Neural progenitor cell (in vitro differentiated cells): ENCODE measurements at places on chromosomes 7 and 10.

DNA sequence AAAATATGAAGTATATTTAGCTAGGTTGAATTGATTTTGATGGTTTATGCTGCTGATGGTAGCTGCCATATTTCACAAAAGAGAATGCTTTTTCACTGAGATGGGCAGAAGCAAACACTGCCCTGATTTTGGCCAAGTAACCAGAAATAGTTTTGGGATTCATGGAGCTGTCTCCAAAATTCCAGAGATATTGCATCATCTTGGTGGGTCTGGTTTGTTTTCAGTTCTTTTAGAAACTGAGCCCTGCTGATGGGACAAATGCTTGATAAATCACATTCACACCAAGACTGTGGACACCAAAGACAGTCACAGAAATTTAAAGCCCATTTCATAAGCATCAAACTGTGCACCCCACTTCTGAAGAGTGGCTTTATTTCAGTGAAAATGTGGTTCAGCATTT, 140.5 kb downstream of the BICC1 start:
- no peak for DNase-seq
- no peaks in the 10 kb centered on the region for H3K36me3 ChIP-seq
- no peaks in the 10 kb centered on the region for H3K27me3 ChIP-seq
- H3K4me1 ChIP-seq = no peaks in the 10 kb centered on the region
- no peak overlapping the region for H3K4me3 ChIP-seq

GRCh38 chr7:111508387-111508786, 53.9 kb downstream of the IMMP2L start:
- H3K4me3 ChIP-seq = no peak overlapping the region
- no peak for DNase-seq
- no peak overlapping the region for H3K27ac ChIP-seq
- H3K27me3 ChIP-seq = no peaks in the 10 kb centered on the region
- H3K36me3 ChIP-seq = no peaks in the 10 kb centered on the region

GRCh38 chr7:144763291-144763690, 72.6 kb downstream of the TPK1 start:
- no peak overlapping the region for H3K27ac ChIP-seq
- H3K4me1 ChIP-seq = no peaks in the 10 kb centered on the region
- DNase-seq = no peak
- H3K36me3 ChIP-seq = no peaks in the 10 kb centered on the region
- H3K4me3 ChIP-seq = no peak overlapping the region

- H3K27me3 ChIP-seq = no peaks in the 10 kb centered on the region
- H3K4me3 ChIP-seq = no peak overlapping the region
- no peaks in the 10 kb centered on the region for H3K36me3 ChIP-seq
- H3K27ac ChIP-seq = no peak overlapping the region
- DNase-seq = no peak
These were observed 173.5 kb downstream of the BAMBI start for GRCh38 chr10:28850784-28851183.

GRCh38 chr10:75304741-75305390, 69.1 kb upstream of the COMTD1 start:
- no peaks in the 10 kb centered on the region for H3K4me1 ChIP-seq
- DNase-seq = no peak
- H3K27ac ChIP-seq = no peak overlapping the region
- no peaks in the 10 kb centered on the region for H3K27me3 ChIP-seq
- H3K4me3 ChIP-seq = no peak overlapping the region

- peaks cover 17% of the 10 kb centered on the region for H3K27me3 ChIP-seq
- no peak overlapping the region for H3K27ac ChIP-seq
- no peaks in the 10 kb centered on the region for H3K36me3 ChIP-seq
- peaks cover 44% of the 10 kb centered on the region for H3K4me1 ChIP-seq
- no peak for DNase-seq
- no peak overlapping the region for H3K4me3 ChIP-seq
These were observed 103.4 kb downstream of the FAM204A start for GRCh38 chr10:118238573-118239235.

DNA sequence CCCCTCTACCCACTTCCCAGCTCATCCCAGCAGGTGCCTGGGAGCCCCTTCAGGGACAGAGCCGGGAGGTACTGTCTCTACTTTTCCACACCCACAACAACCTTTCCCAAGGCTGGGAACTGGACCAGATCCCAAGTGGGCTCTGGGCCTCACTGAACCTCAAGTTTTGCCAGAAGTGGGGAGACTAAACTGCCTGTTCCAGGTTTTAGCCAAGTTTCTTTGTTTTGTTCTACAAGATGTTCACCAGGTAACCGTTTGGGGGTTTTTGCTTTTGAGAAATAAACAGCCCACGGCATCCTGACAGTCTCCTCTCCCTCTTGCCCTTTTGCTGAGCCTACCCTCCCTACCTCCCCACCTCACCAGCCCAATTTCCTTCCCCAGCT, 10.6 kb upstream of the EMX2 start:
- H3K4me1 ChIP-seq = peaks cover 44% of the 10 kb centered on the region
- no peak overlapping the region for H3K4me3 ChIP-seq
- no peaks in the 10 kb centered on the region for H3K36me3 ChIP-seq
- no peak for DNase-seq
- H3K27ac ChIP-seq = no peak overlapping the region
- peaks cover 100% of the 10 kb centered on the region for H3K27me3 ChIP-seq

DNA sequence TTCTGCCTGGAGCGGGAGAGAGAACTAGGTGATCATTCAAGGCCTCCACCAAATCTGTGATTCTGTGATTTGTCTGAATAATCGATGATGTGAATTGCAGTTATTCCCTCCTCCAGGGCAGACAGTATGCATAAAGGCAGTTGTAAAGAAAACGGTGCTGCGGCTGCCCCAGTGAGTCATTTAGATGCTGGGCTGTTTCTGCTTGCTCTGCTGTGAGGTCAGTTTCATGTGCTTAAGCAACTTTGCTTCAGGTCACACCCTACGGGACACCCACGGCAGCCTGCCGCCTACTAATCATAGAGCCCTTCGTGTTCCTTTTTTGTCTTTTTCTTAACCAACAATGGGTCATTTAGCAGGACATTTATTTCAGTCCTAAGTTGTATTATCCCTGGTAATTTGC, 158.1 kb upstream of the PITRM1 start:
- H3K4me3 ChIP-seq = no peak overlapping the region
- peaks cover 24% of the 10 kb centered on the region for H3K4me1 ChIP-seq
- H3K27me3 ChIP-seq = no peaks in the 10 kb centered on the region
- no peak overlapping the region for H3K27ac ChIP-seq
- DNase-seq = no peak

DNA sequence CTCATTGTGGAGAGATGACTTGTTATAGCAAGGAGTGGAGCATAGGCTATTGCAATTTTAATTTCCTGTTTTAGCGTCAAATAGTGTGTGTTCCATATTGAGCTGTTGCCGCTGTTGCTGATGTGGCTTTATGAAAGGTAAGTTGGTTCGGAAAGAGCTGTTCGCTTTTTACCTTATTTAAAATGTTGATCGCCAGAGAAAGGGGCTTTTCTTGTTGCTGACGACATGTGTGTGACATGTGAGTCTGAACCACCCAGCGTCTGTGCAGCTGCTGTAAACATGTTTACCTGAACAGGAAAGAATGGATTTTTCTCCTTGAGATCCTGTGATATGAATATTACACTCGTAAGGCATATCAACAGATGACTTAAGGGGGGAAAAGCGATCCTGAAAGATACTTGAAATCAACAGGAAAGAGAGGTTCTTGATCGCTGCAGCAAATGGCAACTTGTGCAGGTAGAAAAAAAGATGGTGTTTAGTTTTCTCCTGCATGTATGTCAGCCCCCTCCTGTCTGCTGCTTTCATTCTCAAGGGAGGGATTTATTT, 2.5 kb downstream of the ZEB1 start:
- H3K4me1 ChIP-seq = peaks cover 11% of the 10 kb centered on the region
- DNase-seq = peak; percentile 11
- peaks cover 72% of the 10 kb centered on the region for H3K27me3 ChIP-seq
- peak overlapping the region; percentile 84 for H3K4me3 ChIP-seq
- no peaks in the 10 kb centered on the region for H3K36me3 ChIP-seq

DNA sequence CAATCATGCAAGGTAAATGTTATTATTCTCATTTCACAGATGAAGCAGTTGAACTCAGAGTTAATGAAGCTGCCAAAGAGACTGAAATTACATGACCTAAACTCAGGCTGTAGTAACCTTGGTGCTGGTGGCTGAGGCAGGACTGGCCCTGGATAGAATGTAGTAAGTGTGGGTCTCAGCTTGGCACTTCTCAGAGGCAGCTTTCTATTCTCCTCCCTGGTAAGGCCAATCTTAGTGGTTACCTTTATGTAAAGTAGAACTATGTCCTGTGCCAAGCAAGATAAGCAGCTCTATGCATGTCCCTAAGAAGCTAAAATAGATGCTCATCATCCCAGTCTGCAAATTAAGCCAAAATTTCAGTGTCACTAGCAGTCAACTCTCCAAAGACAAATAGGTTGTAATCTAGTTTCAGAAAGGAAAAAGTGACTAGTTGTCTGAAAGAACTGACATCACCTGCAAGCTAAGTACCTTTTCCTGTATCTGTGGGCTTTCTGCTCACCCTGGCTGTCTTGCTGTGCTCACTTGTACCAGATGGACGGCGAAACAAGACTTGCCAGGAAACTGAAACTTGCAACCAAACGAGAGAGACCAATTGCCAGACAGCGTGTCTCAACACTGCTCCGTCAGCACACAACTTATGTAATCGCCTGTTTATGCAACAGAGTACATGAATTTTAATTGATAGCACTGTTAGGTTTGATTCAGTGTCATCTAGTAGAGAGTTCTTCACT, 43.7 kb downstream of the CH25H start:
- H3K36me3 ChIP-seq = no peaks in the 10 kb centered on the region
- no peaks in the 10 kb centered on the region for H3K27me3 ChIP-seq
- DNase-seq = no peak
- H3K4me3 ChIP-seq = no peak overlapping the region
- H3K27ac ChIP-seq = no peak overlapping the region

DNA sequence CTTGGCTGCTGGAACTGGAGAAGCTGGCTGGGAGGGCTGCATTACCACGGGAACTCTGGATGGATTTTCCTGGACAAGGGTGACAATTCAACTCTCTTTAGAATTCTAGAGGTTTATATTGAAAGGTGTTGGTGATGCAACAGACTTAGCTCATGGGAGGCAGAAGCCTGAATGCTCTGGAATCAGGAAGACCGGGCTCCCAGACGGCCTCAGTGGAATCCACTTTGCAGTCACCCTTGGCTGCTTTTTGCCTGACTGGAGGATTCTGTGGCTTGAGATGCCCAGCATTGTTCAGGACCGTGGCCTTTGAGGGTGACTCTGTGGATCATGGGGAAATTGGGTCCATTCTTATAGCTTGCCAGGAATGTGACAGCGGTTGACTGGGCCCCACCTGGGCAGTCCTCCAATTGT, 32.3 kb downstream of the PYROXD2 start:
- H3K4me3 ChIP-seq = no peak overlapping the region
- no peaks in the 10 kb centered on the region for H3K4me1 ChIP-seq
- no peak for DNase-seq
- H3K36me3 ChIP-seq = no peaks in the 10 kb centered on the region

GRCh38 chr10:3046981-3047547, 20.3 kb upstream of the PFKP start:
- H3K27ac ChIP-seq = no peak overlapping the region
- peak; percentile 25 for DNase-seq
- no peak overlapping the region for H3K4me3 ChIP-seq
- H3K27me3 ChIP-seq = no peaks in the 10 kb centered on the region
- no peaks in the 10 kb centered on the region for H3K36me3 ChIP-seq
- peaks cover 33% of the 10 kb centered on the region for H3K4me1 ChIP-seq

DNA sequence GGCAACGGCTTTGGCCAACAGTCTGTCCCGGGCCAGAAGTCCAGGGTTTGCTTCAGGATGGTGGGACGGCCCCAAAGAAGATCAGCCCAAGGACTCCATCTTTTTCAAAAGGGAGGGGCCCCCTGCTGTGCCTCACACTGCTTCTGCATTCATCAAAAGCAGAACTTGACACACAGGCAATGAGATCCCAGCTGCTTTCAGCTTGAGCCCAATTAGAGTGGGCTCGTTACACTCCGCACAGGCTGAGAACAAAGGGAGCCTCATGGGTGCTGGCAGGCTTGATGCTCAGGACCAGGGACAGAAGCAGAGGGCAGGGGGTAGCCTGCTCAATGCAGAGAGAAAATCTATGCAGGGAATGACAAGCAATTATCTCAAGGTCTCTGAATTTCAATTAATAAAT, 45.5 kb downstream of the VOPP1 start:
- H3K4me1 ChIP-seq = peaks cover 27% of the 10 kb centered on the region
- H3K36me3 ChIP-seq = no peaks in the 10 kb centered on the region
- no peak overlapping the region for H3K27ac ChIP-seq
- no peaks in the 10 kb centered on the region for H3K27me3 ChIP-seq

DNA sequence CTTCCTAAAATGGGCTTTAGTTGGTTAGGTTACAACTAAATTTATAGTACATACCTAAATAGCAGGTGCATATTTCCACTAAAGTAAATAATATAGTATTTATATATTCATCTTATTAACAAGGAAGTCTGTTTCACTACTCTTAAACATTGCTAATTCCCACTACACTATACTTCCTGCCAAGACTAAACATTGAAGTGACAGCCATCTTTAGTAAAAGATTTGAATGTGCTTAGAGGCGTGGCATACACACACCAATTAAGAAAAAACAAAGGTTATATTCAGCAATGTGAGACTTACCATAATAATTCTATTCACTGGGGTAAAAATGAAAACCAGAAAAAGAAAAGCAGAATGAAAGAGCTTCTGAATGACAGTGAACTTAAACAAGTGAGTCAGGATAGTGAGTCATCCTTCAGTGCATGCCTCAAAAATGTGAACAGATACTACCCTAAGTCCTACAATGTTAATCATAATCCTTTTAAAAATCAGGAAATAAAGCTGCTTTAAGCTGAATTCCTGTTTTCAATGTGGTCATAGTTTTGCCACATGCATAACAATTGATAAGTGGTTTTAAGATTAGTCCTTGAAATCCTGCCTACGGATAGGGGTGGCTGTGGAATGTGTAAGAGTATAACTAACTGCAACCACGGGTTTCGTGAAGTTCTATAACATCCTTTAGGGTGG, 59.4 kb downstream of the USP6NL start:
- H3K4me1 ChIP-seq = no peaks in the 10 kb centered on the region
- H3K36me3 ChIP-seq = no peaks in the 10 kb centered on the region
- DNase-seq = no peak
- no peak overlapping the region for H3K27ac ChIP-seq
- no peaks in the 10 kb centered on the region for H3K27me3 ChIP-seq

DNA sequence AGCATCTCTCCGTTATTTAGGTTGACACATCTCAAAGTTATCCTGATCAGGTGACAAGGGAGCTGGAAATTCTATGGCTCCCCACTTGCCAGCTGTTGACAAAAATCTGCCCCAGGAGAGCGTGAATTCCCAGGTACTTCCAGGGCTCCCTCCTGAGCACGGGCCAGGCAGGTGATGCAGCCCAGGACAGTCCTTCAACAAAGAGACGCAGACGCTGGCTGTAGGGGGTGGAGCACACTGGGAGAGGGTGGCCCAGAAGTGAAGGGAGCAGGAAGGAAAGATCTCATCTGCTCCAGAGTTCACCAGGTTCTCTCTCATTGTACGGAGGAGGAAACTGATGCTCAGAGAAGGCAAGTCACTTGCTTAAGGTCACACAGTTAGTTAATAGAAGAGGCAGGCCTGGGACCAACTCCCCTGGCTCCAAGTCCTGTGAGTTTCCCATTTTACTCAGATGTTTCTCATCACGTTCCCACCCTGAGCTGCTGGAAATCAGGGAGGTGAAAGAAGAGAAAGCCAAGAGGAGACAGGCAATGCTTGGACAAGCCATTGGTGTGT, 41.0 kb upstream of the CHST3 start:
- H3K4me3 ChIP-seq = no peak overlapping the region
- no peaks in the 10 kb centered on the region for H3K27me3 ChIP-seq
- H3K36me3 ChIP-seq = no peaks in the 10 kb centered on the region
- H3K27ac ChIP-seq = no peak overlapping the region
- H3K4me1 ChIP-seq = peaks cover 8% of the 10 kb centered on the region

- H3K27ac ChIP-seq = no peak overlapping the region
- no peaks in the 10 kb centered on the region for H3K36me3 ChIP-seq
- peaks cover 29% of the 10 kb centered on the region for H3K27me3 ChIP-seq
- H3K4me3 ChIP-seq = peak overlapping the region; percentile 91
- DNase-seq = peak; percentile 75
These were observed 486 bp downstream of the CACNA2D1 start for GRCh38 chr7:82443036-82443546.
